ENCODE measurements at places on chromosomes 3 and 15.

DNA sequence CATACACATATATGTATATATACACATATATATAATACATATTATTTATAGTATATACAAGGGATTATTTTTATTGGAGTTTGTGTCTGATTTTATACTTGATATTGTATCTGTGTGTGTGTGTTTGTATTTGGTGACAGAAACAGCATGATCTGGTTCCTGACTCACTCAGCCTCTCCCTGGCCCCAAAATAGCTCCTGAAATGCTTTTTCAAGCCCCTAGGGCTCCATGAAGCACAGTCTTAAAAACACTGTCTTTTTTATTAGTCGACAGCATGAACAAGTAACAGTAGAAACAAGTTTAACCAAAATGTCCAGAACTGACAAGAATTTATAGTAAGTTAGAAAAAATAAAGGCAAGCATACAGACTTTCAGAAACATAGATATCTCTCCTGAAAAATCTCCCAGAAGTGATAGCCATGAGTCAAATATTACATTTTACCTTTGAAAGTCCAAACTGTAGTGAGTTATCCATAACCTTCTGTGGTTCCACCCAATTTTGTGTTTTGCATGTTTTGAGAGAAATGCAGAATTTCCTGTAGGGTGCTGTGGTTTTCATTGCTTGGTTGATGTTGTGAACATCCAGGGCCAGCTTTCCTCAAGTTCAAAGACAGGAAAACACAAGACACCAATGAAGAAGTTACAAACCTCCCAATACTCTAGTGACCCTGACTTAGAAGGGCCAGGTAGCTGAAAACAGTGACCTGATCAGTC is 98.5 kb upstream of the CCDC80 start:
- no peak for DNase-seq

- DNase-seq, result no peak
Measured at GRCh38 chr3:159182961-159183360, 381.1 kb downstream of the MFSD1 start.

DNA sequence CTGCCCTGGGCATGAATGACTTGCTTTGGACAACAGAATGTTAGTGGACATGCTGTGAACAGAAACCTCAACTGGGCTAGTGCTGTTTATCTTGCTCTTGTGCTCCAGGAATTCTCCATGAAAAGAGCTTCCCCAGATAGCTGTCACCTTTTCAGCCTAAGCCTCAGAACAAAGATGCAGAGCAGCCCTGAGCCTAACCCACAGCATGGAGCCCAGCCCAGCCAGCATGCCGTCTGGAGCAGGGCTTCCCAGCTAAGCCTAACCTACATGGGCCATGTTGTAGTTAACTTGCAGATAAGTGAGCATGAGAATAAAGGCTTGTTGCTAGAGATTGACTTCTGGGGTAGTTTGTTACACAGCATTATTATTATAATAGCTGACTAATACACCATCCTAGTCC is 48.9 kb downstream of the SCN5A start:
- DNase-seq, result no peak

- no peak for DNase-seq
Measured at GRCh38 chr3:181660337-181660736, 51.4 kb upstream of the SOX2 start.

DNA sequence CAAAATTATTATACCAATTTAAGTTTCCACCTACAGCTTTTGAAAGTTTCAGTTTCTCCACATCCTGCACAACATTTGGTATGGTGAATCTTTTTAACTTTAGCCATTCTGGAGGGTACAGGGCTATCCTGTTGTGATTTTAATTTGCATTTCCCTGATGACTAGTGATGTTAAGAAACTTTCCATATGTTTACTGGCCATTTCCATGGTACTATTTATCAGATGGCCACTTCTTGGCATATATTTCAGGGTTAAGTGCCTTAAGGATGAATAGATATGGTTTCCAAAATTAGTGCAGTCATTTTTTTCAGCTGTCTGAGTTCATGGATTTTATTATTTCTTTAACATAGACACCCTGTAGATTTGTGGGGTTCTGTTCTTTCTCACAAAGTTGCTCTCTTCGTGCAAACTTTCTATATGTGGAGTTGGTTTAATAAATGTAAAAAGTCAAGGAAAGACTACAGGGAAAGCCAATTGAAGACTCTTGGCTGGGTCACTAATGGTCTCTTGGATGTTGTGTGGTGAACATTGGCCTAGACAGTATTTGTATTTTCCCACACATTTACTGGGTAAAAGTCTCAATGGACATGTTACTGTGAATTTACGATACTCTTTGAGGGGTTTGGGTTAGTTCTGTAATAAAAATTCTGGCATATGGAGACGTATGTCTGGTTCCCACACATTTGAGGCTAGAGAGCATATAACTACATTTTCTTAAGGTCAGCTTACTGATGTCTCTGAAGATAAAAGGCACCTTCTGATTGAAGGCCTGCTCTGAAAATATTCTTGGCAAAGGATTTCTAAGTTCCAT is 147.5 kb upstream of the PDZRN3 start:
- no peak for DNase-seq

DNA sequence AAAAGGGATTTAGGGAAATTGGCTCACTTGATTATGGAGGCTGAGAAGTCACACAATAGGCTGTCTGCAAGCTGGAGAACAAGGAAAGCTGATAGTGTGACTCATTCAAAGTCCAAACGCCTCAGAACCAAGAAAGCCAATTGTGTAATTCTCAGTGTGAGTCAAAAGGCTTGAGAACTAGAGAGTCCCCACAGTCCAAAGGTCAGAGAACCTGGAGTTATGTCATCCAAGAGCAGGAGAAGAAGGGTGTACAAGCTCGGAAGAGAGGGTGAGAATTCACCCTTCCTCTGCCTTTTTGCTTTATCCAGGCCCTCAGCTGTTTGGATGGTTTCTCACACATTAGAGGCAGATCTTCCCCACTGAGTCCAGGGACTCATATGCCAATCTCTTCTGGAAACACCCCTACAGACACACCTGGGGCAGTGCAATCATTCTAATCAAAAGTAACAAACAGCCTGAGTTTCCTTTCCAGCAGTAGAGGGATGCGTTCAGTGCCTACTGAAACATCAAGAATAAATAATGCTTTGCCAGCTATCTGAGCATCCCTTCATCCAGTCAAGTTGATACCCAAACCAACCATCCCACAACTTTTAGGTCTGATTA is 271.5 kb downstream of the SATB1 start:
- no peak for DNase-seq

DNA sequence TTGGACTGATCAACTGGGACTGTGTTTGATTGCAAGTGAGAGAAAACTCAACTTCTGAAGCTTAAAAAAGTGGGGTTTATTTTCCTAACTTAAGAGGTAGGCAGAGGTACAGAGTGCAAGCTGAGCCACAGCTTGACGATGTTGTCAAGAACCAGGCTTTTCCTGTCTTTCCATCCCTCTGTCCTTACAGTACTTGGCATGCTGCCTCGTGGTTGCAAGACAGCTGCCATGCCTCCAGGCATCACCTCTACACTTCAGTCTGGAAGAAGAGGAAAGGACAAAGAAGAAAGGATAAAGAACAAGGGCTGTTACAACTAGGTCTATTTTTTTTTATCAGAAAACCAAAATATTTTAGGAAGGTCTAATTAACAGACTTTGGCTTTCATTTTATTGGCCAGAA is 51.8 kb upstream of the GALNT15 start:
- no peak for DNase-seq

GRCh38 chr3:66817951-66818557 is 180.1 kb upstream of the KBTBD8 start:
- DNase-seq, result no peak

GRCh38 chr3:40989141-40990061 is 209.9 kb upstream of the CTNNB1 start:
- no peak for DNase-seq

- no peak for DNase-seq
Measured at GRCh38 chr3:94423578-94423977, 360.7 kb downstream of the NSUN3 start.

DNA sequence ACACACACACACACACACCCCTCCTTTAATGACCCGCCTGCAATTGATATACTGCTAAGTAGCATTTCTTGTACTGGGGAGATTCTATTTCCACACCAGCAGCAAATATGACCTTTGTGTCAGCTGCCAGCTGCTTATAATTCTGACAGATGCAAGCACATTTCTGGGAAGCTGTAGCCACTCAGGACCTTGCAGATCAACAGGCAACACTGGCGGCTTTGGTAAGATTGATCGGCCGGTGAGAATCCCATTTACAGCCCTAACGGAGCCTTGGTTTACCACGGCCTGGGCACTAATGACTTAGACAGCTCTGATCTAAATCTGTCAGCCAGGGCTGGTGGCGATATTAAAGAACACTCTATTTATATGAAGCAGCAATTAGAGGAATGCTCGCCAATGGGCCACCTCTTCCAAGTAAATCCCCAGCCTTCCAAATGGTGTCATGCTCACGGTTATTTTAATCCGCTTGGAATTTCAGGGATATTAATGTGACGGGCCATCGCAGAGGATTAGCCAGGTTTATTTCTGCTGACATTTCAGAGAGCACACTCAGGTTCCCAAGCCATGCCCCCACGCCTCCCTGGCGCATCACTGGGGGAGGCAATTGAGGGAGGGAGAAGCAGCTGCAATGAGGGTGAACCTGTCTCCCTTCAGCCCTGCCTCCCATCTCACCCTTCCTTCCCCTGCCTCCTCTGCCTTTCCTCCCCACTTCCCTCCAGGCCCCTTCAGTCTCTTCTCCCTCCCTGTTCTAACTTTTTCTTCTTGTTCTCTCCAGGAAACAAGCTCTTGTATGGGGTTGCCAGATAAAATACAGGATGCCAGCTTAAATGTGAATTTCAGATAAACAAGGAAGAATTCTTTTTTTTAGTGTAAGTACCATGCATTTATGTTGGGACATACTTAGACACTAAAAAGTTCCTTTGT is 287.0 kb downstream of the TLE3 start:
- peak; percentile 68 for DNase-seq

- no peak for DNase-seq
Measured at GRCh38 chr15:81469154-81469553, 95.1 kb upstream of the TMC3 start.

DNA sequence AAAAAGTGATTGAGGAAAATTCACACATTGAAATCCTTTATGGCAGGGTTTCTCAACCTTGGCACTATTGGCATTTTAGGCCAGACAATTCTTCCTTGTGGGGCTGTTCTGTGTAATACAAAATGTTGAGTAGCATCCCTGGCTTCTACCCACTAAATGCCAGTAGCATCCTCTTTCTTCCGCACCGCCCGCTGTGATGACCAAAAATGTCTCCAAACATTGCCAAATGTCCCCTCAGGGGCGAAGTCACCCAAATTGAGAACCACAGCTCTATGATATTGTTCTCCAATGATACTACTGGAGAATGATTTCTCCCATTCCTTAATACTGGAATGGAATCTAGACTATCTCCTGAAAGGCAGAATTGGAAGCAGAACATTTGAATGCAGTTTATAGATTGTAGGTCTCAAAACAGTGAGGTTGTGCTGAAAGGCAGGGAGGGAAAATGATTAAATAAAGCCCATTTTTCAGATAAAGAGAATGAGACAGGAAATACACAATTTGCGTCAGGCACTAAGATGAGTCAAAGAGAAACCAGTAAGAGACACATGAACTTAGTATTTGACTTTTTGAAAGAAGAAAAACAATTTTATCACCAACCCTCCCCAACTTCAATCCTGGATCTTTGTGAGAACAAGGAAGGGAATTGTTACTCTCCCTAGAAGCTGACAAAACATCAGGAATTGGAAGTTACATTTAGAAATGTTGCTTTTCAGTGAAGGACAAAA is 101.6 kb upstream of the TNIK start:
- no peak for DNase-seq

DNA sequence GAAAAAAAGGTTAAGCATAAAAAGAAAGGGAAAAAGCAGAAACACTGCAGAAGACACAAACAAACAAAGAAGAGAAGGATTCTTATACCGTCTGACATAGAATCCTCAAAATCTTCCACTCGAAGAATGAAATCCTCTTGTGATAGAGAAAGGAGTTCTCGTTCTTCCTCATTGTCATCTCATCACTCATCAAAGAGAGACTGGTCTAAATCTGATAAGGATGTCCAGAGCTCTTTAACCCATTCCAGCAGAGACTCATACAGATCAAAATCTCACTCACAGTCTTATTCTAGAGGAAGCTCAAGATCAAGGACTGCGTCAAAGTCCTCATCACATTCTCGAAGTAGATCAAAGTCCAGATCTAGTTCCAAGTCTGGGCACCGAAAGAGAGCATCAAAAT is 16.5 kb upstream of the ZBTB47 start:
- no peak for DNase-seq

DNA sequence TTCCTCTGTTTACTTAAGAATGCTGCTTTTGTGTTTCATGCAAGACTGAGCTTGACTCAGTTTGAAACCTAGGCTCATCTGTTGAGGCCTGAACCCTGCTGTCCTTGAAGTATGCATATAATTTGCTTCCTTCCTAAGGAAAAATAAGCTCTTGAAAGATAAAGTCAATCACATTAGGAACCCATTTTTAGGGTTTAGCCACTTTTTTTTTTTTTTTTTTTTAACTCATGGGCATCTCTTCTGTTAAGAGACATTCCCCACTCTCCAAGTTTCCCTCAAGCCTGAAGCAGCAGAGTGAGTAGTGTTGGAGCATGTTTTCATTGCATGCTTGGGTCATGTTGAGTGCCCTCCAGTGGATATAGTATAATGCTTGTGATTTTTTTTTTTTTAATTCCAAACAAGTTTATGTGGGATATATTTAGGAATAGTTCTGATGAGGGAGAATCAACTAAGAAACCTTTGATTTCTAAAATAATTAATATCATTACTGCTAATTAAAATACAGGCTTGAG is 3.6 kb downstream of the CTNNB1 start:
- DNase-seq, result no peak

DNA sequence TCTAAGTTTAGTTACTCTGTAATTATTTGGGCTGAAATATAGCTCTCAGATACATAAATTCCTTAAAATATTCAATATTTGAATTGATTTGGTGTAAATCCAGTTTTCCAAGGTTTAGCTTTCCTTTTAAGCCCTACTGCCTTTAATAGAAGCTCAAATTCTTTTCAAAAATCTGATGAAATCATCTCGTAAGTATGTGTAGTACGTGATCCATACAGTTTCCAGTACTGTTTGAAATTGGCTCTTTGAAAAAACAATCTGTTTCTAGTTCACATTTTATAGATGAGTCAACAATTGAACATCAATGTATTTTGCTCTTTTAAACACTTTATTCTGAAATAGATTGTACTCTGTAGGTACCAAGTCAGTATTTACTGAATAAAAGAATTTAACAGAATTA is 84.2 kb downstream of the LRRC49 start:
- DNase-seq, result no peak

DNA sequence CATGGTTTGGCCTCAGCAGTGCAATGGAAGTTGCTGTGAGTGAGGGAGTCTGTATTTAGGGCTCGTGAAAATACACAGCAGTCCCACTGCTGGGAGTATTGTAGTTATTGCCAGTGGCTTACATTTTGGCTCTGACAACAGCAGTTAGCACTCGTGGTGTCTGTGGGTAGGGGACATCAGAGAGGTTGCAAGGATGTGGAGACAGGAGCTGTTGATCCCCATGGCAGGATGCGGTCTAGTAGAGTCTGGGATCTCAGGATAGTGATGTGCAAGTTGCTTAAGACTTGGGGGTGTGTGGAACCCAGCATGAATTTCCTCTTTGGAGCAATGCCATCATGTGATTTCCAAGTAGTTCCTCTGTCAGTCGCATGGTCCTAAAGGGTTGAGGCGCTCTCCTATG is 59.9 kb downstream of the GALK2 start:
- no peak for DNase-seq

- no peak for DNase-seq
Measured at GRCh38 chr15:41183581-41183980, 47.0 kb downstream of the EXD1 start.

- DNase-seq, result no peak
Measured at GRCh38 chr15:59432389-59432788, 5.6 kb upstream of the FAM81A start.

- DNase-seq, result no peak
Measured at GRCh38 chr15:79933231-79933630, 36.4 kb upstream of the MTHFS start.

Measured in gastrocnemius medialis (tissue), 4 donors.